ENCODE measurements at places on chromosomes 6 and 20.
A peak's percentile ranks its signal among the peaks of the same experiment; 100 is the strongest.

- DNase-seq = no peak
Observed at GRCh38 chr6:47151232-47151898, 109.2 kb upstream of the ADGRF1 start.

GRCh38 chr6:30495993-30496392 lies 6.7 kb downstream of the HLA-E start:
- no peak for DNase-seq

- no peak for DNase-seq
Observed at GRCh38 chr20:25049261-25050060, 8.5 kb downstream of the ACSS1 start.

DNA sequence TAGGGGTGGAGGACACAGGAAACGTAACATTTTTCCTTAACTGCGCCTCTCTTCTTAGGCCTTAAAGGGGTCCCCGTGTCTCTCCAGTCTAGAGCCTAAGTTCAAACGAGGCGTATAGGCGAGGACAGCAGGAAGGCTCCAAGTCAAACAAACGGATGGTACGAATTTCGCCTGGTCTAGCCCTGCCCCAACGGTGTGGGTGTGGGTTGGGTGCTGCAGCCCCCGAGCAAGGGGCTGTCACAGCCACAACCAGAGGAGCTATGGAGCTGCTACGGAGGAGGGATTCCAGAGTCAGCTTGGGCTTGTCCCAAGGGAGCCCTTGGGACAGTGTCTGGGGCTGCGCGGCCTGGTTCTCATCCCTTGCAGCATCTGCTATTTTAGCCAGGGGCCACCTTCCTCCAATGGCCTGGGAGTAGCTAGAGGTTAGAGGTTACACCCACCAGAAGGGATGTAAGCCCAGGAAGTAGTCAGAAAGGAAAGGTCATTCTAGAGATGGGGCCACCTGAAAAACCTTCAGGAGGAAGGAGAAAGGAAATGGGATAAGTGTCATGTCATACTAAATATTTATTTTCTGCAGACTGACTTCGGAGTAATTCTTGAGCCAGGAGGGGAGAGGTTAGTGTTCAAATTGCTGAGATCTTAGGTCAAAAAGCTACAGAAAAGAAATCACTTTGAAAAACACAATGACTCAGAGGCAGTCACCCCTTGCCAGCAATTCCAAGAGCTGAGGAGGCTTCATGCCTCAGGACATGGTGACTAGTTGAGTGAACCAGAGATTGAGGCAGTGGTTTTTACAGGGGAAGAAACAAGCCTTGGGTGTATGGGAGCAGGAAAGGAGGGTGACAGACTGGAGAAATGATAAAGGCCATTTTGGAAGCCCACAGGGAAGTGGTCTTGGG lies 21.7 kb downstream of the VPS52 start:
- no peak for DNase-seq

DNA sequence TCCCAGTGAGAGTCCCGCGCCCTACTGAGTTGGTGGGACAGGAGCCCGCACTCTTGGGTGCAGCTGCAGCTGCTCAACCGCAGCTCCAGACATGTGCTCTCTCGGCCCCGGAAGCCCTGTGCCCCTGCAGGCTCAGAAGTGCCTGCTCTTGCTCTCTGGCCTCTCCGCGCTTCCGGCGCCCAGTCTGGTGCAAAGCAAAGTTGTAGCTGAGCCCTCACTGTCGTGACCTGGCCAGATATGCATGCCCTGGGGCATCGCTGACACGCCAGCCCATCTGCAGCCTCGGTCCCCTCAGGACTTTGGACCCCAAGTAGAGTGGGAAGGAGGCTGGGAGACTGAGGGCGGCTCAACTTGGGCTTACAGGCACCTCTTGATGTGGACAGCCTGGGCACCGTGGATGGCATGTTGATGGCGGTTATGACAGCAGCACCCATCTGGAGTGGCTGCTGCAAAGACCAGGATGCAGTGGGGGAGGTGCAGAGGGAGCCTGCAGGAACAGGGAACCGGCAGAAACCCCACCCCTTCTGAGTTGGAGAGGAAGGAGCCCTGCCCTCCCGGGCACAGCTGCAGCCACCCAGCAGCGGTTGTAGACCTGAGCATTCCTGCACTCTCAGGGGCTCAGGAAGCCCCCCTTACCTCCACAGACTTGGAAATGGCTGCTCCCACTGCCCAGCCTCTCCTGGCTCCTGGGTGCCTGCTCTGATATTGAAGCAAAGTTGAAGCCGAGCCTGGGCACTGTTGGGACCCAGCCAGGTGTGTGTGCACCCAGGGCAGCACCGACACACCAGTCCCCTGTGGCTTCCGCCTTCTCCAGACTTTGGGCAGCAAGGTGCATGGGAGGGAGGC lies 462.6 kb downstream of the TBC1D32 start:
- DNase-seq = no peak

DNA sequence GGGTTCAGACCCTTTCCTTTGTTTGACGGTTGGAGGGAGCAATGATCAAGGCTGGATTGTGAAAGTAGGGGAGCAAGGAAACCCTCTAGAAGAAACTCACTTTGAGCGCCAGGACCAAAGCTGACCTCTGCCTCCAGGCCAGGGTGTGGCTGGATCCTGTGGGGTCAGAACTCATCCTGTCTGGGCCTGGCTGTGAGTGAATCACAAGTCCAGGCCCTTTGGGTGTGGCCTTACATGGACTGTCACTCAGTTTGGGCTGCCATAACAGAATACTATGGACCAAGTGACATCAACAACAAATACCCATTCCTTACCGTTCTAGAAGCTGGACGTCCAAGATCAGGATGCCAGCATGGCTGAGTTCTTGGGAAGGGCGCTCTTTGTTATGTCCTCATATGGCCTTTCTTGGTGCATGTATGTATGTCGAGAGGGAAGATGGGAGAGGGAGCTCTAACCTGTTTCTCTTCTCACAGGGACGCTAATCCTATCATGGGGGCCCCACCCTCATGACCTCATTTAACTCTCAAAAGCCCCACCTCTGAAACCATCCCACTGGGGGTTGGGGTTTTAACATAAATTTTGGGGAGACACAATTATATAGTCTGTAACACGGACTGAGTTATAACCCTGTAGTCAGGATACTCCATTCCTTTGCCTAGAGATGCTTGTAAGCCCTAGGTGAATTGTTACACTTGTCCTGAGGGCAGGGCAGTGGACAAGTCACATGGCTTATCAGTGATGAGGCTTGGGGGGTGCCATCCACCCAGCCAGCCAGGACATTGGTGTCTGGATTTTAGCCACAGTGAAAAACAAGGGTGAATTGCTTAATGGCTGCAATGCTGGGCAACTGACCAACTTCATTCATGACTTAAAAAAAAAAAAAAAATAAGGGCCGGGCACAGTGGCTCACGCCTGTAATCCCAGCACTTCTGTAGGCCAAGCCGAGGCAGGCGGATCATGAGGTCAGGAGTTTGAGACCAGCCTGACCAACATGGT lies 80.0 kb downstream of the TRMT11 start:
- DNase-seq = no peak

GRCh38 chr20:3777381-3777715 lies 3.9 kb downstream of the SPEF1 start:
- no peak for DNase-seq

DNA sequence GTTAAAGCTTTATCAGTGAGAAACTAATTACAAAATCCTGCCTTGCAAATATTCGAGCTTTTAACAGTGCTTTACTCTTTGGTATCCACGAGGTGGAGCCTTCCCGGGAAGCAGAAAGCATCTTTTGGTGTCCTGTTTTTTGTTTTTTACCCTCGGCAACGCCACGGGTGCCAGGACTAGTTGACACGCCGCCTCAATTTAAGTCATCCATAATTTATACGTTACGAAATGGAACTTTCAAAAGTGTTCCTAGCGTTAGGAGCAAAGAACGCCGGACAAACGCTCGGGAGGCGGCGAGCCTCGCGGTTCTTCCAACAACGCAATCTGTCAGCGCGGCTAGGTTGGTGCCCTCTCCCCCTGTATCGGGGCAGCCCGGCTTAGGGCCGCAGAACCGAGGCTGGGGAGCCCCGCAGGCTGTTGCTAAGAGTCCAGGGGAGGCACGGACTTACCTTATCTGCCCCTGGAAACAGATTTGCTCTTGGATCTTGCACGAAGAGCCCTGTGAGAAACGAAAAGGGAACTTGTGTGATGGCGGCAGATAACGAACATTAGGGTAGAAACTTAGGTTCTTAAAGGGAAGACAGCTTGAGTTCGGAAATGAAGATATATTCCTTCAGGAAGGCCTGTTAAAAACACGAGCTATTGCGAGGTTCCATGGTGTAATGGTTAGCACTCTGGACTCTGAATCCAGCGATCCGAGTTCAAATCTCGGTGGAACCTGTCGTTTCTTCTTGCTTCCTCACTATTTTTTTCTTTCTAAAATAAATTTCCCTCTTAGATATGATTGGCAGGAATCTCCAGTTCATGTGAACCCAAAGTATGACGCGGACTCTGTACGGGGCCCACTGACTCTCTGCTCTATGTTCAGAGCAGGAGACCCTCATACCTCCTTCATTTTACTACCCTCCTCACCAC lies 46.2 kb upstream of the ZNF184 start:
- peak; percentile 36 for DNase-seq

- no peak for DNase-seq
Observed at GRCh38 chr6:22334778-22335177, 37.9 kb upstream of the PRL start.

DNA sequence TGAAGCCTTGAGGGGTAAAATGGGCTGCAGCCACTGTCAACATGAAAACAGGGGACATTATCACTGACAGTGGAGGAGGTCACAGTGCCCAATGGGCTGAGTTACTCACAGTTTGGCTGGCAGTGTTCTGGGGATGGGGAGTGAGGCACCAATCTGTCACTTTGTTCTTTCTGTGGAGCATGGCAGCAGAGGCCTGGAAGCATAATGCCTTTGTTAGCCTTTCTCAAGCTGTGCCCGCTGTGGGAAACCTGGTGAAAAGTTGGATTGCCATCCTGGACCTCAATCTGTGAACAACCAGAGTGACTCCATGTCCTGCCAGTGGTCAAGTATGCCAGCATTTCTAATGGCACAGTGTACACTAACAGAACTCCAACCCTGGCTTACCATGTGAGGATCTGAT lies 143.6 kb downstream of the OR2B2 start:
- no peak for DNase-seq

DNA sequence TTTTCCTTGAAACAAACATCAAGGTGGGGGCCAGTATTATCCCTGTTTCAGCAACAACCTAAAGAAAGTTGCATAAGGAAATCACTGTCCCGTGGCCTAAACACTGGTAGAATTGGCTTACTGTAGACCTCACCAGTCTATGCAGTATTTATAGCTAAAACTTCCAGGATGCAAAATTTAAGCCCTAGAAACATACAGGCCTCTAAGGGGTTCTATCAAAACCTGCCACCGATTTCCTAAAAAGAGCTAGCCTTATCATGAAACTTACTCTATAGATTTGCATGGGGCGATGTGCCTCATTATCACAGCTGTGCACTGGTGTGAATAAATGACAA lies 84.3 kb upstream of the FOXQ1 start:
- no peak for DNase-seq
